ENCODE measurements at places on chromosomes 3 and 15. TPM values are rescaled to one million over a fixed set of nuclear protein-coding genes. Genes with fewer than 3 reads are reported as not detected.

The CACNA2D3 gene
- total RNA-seq: 1.6 TPM

The PFN2 gene
- total RNA-seq: 243 TPM

The HES1 gene
- 49.4 TPM for total RNA-seq

The ATP13A5 gene
- total RNA-seq: 0.03 TPM

The REC114 gene
- total RNA-seq: not detected

The EPHB1 gene
- total RNA-seq: 3.3 TPM

The C3orf49 gene
- total RNA-seq: not detected

The SLC35G2 gene
- total RNA-seq: 6.7 TPM

The NMNAT3 gene
- total RNA-seq: 4.7 TPM

The AP3S2 gene
- 39.6 TPM for total RNA-seq

The STAB1 gene
- 0.52 TPM for total RNA-seq

The CCDC39 gene
- total RNA-seq: not detected

The FEZF2 gene
- 0.14 TPM for total RNA-seq

The CHAC1 gene
- total RNA-seq: 39.7 TPM

The ANKRD63 gene
- total RNA-seq: 0.45 TPM
